ENCODE measurements at places on chromosomes 3 and 15.
A peak's percentile ranks its signal among the peaks of the same experiment; 100 is the strongest.

DNA sequence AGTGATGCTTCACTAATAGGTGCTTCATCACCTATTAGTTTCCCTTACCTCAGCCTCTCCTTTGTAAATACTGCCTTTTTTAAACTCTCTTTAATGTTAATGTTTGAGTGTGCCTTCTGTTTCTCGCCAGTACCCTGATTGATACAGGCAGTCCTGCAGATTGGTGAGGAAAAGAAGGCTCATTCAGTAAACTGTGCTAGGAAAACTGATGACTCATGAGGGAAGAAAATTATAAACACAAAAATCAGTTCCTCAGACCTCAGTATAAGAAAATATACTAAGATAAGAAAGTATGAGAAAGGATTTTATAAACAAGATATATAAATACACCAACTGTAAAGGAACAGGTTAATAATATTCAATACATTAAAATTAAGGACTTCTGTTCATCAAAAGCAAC lies 54.8 kb upstream of the OXTR start:
- no peak for DNase-seq

DNA sequence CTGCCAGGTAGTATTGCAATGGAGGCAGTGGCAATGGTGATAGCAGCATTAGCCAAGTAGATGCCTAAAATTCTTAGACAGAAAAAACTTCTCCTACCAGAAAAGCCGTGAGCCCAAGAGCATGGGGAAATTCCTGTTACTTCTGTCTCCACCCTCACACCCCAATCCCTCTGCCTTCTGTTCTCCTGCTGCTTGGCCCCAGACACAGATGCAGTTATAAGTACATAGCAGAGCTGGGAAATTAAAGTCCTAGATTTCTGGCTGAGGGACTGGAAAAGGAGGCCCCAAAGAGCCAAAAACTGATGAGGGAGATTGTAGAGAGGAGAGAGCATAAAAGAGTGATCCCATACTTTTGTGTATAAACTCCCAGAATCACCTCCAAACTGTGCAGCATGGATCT lies 166.9 kb downstream of the SMAD6 start:
- no peak for DNase-seq

GRCh38 chr15:75646944-75647364 lies 758 bp upstream of the SNX33 start:
- DNase-seq: no peak

DNA sequence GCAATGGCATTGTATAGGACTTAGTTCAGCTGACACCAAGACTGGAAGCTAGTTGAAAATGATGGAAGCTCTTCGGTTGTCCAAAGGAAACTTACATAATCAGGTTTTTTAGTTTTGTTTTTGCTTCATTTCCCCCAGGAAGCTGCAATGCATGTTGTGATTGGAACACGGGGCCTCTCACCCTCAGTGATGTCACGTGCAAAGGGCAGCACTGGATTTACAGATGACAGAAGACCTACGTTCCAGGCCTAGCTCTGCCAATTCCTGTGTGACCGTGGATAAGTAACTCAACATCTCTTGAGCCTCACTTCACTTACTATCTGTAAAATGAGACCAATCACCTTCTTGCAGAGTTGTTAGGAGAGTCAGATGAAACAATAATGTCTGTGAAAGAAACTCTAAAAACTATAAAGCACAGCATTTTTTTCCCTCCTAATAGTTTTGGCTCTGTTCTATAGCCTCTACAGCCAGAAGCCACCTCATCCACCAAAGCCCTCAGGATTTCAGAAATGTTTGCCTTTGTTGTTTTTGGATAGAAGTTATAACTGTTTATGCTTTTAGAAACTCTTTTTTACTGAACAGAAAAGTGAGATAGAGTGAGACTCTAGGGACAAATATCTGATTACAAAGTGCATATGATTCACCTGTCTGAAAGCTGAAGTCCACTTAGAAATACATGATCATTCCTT lies 4.6 kb downstream of the RBSN start:
- no peak for DNase-seq

- DNase-seq: peak; percentile 14
Observed at GRCh38 chr3:155853214-155854140, 750 bp downstream of the SLC33A1 start.

DNA sequence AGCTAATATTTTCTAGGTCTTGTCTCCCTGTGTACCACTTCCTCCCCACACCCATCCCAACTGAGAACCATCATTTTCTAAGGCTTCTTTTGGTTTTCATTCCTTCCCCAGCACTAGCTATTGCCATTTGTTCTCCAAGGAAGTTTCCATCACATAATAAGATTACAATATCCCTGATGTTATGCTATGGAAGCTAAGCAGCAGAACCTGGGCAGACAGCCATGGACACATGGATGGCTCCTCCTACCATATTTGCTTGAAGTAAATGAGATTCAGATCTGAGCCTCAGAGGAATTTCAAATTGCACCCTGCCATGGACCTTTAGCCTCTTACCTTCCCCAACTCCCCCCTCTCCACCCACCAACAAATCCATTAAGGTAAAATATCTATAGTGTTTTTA lies 31.5 kb downstream of the GASK1A start:
- DNase-seq: no peak

DNA sequence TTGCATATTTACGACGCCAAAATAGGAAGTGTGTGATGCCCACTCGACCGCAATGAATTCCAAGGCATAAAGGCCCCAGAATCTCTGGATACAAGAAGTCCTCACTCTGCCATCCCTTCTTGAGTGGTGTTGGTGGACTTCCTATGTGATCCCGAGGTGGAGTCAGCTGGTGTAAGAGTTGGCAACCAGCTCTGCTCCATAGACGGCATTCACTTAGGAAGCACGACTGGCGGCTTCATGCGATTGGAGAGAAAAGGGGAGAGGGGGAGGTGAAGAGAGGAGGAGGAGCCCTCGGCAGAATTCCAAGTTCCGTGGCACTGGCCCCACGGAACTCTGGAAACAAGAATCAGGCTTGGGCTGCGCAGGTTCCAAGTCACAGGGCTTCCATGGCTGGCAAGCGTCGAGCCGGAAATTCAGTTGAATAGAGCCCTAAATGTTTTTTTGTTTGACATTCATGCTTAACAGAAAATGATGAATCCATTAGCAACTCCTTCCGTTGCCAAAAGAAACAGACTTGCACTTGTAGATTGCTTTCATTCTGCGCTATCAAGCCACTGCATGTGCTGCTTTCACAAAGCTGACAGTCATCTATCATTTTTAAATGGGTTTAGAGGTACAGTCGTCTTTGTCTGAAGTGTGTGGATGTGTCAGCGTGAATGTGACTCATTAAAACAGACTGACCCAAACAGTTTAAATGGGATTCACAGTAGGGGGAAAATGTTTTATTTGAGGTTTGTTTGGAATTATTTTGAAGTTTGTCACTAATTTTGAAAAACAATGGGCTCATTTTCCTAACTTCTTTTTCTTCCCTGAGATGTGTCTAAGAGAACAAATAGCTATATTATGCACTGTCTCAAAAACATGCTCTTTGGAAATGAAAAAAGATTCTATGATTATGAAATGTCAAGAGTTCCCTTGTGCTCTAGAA lies 428.3 kb upstream of the ATP11B start:
- DNase-seq: no peak

- DNase-seq: no peak
Observed at GRCh38 chr3:66479532-66479947, 21.3 kb downstream of the LRIG1 start.

- peak; percentile 18 for DNase-seq
Observed at GRCh38 chr15:59794229-59794886, 105.2 kb upstream of the BNIP2 start.

DNA sequence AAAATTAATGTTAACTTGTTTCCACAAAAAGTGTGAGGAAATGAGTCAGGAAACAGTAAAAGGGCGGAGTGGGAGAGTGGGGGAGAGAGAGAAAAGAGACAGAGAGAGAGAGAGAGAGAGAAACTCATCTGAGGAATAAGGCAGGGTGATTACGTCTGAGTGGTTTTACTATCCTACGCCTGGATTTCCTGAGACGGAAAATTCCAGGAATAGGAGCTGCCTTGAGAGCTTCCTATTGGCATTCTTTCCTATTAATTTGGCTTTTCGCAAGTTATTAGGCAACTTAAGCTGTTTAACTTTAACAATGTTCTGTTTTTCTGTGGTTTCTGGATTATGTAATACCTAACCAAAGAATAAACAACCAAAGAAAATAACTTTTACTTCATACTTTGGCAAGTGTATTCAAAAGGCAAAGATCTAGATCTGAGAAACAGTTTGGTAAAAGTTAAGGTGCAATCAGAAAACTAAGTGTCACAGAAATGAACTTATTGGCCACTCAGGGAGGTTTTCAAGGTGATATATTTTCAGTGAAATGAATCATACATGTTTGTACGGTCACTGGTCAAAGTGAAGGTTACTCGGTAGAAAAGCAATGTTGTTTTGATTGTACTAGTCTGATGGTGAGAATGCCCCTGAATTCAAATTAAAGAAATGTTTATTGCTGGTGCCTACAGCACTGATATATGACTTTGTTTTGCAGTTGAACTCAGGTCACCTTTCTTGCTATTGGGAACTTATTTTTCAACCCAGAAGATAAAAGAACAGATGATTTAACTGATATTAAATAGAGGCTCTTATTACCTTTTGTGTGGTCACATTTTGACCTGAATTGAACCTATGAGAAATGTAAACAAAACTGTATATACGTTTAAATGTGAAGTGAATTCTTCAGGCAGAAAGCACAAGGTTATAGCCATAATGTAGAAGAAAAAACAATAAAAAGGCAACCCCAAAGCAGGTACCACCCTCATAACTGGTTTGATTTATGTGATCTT lies 39.9 kb upstream of the TNFSF10 start:
- peak; percentile 56 for DNase-seq

GRCh38 chr3:73669260-73669659 lies 44.5 kb upstream of the PDZRN3 start:
- no peak for DNase-seq

GRCh38 chr3:171881251-171881650 lies 38.1 kb downstream of the TMEM212 start:
- no peak for DNase-seq

DNA sequence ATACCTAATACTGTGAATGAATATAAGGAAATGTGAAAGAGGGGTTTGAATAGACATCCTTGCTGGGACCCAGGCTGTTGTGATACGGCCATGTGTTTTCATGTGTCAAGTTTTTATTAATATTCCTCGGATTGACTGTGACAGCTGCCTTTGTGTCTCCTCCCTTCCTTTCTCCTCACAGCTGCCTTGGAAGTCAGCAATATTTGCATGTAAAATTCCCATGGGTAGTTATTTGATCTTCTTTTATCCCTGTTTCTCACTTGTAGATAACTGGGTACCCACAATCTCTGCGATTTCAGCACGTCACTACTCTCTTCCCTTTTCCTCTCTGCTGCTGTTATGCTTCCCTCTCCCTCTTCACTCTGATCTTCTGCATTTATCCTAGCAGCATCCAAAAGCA lies 9.4 kb downstream of the GPR156 start:
- no peak for DNase-seq

GRCh38 chr15:51709031-51709430 lies 27.7 kb downstream of the SCG3 start:
- no peak for DNase-seq

- DNase-seq: no peak
Observed at GRCh38 chr3:101744811-101745210, 20.4 kb downstream of the CEP97 start.

DNA sequence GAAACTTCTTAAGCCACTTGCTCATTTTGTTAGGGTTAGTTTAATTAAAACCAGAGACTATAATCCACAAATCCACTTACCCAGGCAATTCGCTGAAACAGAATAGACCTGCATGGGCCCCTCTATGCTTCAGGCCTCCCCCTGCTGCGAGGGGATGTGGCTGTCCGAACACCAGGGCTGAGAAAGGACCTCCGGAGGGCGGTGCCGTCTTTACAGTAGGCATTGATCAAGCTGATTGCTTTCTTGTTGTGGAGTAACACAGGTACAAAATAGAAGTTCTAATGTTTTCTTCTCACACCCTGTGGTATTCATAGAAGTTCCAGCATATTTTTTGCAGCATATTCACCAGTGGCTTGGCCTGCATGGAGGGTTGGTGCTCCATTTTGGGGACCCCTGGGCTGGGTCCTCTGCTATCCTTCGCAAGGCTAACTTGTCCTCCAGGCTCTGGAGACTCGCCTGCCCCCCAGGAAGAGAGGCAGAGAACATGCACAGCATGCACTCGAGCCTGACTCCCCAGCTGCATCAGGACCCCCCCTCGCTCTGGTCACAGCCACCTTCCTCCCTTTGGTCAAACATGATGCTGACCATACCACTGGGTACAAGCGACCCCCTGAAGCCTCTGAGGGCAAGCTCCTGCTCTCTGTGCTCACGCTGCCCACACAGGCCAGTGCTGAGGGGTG lies 55.3 kb downstream of the TPRA1 start:
- no peak for DNase-seq

GRCh38 chr3:113161661-113162060 lies 49.7 kb upstream of the BOC start:
- DNase-seq: no peak

DNA sequence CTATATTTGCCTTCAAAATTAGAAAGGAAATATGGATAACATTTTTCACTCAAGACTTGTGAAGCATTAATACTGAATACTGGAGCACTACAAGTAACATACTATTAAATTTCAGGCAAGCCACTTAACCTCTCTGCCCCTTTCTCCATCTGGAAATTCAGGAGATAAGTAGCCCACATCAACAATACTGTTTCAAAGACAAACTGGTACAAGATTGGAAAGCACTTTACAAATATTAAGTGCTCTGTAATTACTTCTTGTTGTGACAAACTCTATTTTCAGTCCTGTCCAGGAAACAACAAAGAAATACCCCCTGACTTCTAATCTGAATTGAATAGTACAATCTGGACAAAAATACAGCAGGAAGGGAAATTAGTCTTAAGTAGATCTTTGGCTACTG lies 49.3 kb downstream of the TMEM212 start:
- DNase-seq: no peak

- DNase-seq: no peak
Observed at GRCh38 chr3:141682921-141683320, 55.2 kb upstream of the RNF7 start.

- no peak for DNase-seq
Observed at GRCh38 chr15:40826423-40827075, 2.0 kb downstream of the PPP1R14D start.

DNA sequence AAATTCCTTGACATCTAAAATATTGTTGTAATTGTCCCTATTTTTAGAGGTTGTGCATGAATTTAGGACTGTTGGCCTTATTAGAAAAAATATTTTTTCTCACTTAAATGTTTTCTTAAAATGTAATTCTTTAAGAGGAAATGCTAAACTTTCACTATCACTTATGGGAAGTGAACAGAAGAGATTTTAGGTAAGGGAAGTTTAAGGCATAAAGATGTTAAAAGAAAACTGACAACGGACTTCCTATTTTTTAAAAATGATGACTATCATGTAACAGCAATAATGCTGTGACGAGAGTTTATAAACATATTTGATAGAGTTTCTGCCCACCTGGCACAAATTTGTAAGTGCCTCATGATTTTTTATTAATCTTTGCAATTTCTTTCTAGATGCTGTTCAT lies 3.1 kb downstream of the C3orf38 start:
- no peak for DNase-seq

All from CD4-positive, alpha-beta T cell treated with Interleukin-4 for 4 hours (primary cell).